Cardiac septum (tissue), 1 donor: ENCODE measurements at places on chromosomes 11 and 22. TPM values are rescaled to one million over a fixed set of nuclear protein-coding genes. Genes with fewer than 3 reads are reported as not detected.

Gene MMP11
- total RNA-seq: 6.2 TPM

Gene TRIM64
- total RNA-seq: not detected

Gene MUC6
- total RNA-seq: not detected

Gene SLC43A3
- total RNA-seq: 26.7 TPM

Gene TOP3B
- 13.1 TPM for total RNA-seq

Gene XNDC1N
- 2.9 TPM for total RNA-seq

Gene CCDC157
- total RNA-seq: 0.78 TPM

Gene OR8D4
- total RNA-seq: not detected

Gene MB
- total RNA-seq: 7,641 TPM

GRCh38 chr11:17816232-17816931 lies 81.8 kb downstream of the KCNC1 start:
- no peak for DNase-seq

- DNase-seq: no peak
Observed at GRCh38 chr11:105696000-105696399, 86.1 kb downstream of the GRIA4 start.

DNA sequence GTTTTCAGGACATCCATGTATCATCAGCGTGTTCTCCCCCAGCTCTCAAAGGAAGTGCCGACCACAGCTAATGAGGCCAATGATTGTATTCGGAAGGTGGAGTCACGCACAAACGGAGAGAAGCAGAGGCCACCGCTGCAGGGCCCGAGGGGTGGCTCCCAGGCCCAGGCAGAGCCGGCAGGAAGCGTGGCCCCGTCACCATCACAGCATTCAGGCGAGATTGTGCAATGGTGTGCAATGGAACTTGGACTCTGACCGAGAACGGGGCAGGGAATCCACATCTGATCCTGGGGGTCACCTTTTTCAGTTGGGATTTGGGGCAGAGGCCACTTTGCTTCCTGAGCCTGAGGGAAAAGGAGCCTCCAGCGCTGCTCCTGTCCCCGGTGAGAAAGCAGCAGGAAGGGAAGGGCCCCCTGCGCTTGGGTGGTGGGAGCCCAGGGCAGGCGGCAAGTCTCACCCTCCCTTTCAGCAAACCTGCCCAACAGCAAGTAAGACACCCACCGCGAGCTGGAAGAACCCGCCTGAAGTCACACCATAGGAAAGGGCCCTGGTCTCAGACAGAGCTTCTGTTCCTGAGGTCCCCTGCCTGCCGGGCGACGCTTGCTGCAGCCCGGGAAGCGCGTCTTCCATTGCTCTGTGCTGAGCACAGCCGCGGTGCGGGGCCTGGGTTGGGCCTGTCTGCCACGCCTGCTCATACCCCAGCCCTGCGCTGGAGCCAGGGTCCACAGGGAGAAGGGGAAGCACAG lies 1430.7 kb downstream of the BRD1 start:
- no peak for DNase-seq

DNA sequence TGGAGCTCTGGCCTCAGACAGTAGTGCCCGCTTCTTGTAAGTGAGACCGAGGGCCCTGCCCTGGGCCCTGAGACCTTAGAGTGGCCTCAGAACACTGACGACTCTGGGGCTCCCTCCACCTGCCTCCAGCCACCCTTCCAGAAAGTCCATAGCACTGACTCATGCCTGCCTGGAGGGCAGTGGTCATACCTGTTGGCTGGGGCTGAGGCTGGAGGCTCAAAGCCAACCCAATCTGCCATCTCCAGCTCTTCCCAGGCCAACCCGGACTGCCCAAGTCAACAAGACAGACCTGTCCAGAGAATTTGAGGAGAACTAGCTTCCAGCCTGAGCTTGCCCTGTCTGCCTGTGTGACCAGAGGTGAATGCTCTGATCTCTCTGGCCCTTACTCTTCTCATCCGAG lies 66.9 kb upstream of the TTLL12 start:
- DNase-seq: no peak

DNA sequence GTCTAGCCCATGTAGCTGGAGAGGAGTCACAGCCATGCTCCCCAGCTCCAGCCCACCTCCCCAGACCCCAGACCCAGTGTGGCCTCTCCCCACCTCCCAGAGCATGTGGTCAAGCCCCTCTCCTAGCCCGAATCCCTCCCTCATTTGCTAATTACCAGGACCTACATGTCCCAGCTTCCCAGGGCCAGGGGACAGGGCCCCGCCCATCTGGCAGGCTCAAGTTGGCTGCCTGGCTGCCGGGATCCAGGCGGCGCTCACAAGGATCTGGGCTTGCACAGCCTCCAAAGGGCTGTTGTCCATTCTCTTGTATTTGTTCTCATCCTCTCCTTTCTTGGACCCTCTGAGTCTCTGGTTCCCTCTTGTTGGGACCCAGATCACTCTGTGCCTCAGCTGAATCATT lies 4.6 kb upstream of the MIF start:
- no peak for DNase-seq

GRCh38 chr11:79538775-79539174 lies 97.9 kb upstream of the TENM4 start:
- DNase-seq: no peak

- DNase-seq: no peak
Observed at GRCh38 chr11:26062660-26063059, 269.3 kb upstream of the ANO3 start.

DNA sequence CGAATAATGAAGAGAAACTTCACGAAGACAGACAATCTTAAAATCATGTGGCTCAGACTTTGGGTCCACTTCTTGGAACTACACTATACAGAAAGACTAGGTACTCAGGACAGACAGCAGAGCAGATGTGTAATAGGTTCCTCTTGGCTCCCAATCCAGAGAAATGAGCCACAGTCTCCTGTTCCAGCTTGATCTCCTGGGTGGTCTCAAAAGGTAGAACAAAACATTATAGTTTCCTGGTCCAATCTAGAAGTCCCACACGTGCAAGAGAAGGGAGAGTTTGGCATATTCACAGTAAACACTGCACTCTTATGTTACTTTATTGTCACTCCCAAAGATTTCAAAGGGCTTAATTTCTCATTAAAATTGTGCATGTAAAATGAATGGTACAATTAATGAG lies 134.5 kb upstream of the FIBIN start:
- DNase-seq: no peak

DNA sequence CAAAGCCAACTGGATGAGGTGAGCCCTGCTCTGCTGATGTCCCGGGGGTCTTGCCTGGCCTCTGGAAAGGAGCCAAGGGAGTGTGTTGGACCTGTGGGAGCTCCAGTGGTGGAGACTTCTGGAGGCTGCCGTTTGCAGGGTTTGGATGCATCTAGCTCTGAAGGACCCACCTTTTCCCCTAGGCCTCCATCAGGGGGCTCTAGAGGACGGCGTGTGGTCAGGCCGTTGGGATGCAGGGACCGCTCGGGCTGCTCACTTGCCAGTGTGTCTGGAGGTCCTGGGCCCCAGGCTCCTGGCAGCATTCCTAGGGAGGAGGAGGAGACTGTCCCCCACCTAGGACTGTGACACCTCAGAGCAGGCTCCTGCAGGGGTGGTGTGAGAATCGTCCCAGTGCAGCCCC lies 58.3 kb downstream of the PRDM11 start:
- no peak for DNase-seq

DNA sequence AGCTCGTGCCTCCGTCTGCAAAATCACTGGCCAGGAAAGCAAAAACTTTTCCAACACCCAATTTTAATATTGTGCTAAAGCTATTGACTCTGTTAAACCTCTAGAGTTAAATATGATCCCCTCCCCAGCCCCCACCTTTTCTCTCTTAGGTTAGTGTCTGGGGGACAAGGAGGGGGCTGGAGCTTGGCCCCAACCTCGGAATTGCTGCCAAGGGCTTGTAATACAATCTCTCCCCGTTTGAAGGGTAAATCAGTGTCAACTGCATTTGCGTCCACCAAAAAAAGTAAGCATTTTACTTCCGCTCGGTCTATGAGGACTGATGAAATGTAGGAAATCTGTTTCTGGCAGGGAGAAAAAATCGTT lies at the start of gene GAS2:
TSS of gene GAS2 (plus strand) at position 287 of the 363 bp plus-strand sequence. CDS start 8,259 bp downstream, outside the sequence.
- no peak for DNase-seq

- no peak for DNase-seq
Observed at GRCh38 chr22:36467042-36467810, 14.2 kb downstream of the TXN2 start.

DNA sequence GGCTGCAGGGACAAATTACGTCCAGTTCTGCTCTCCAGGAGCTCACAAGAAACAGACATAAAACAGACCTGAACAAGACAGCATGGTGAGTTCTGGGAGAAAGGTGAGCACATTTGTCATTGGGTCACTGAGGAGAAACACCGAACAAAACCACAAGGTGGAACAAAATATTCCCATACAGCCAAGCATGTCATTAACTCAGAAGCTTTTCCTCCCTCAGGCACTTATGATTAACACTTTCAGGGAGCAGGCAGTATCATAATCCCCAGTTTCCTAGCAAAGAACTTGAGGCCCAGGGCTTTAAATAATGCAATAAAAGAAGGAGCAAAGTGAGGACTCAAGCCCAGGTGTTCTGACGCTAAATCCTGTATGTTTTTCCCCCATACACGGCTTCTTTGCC lies 43.0 kb downstream of the P4HA3 start:
- DNase-seq: no peak

GRCh38 chr22:19800761-19801244 lies 40.2 kb downstream of the TBX1 start:
- DNase-seq: no peak

DNA sequence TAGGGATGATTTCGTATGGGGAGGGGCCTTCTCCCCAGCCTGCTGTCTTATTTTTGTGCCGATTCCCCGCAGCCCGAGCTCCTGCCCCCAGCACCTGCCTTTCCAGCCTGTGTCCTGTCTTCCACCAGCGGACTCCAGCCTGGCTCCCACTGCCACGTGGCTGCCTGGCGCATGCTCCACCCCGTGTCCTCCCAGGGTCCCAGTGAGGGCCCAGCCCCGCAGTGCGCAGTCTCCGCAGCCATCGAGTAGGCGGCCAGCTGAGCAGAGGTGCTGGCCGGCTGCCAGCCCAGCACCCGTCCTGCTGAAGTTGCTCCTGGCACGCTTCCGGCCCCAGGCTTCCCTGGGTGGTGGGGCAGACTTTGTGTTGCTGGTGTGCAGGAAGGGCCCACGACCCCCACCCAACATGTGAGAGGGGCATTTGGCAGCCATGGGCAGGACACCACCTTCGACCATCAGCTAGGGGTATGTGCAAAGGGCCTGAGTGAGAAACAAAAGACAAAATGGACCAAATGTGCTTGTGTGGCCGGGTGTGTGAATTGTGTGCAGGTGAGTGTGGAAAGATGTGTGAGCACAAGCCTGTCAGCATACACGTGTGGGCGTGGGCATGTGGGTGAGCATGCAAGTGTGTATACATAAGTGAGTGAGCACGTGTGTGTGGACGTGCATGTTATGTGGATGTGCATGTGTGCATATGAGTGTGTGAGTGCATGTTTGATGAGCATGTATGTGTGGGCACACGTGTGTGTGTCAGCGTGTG lies 55.9 kb downstream of the RTN4R start:
- DNase-seq: peak; percentile 85

GRCh38 chr22:35630387-35630793 lies 13.3 kb upstream of the MB start:
- DNase-seq: no peak

GRCh38 chr22:44204739-44205515 lies 24.2 kb downstream of the PARVG start:
- peak; percentile 47 for DNase-seq
